ENCODE measurements at places on chromosomes 16 and 17. TPM values are rescaled to one million over a fixed set of nuclear protein-coding genes. Genes with fewer than 3 reads are reported as not detected.

FOXN1 gene
- not detected for polyA plus RNA-seq

NHERF2 gene
- polyA plus RNA-seq = 36.7 TPM

KCNH4 gene
- polyA plus RNA-seq = not detected

CENPX gene
- polyA plus RNA-seq = 28.6 TPM

DNA sequence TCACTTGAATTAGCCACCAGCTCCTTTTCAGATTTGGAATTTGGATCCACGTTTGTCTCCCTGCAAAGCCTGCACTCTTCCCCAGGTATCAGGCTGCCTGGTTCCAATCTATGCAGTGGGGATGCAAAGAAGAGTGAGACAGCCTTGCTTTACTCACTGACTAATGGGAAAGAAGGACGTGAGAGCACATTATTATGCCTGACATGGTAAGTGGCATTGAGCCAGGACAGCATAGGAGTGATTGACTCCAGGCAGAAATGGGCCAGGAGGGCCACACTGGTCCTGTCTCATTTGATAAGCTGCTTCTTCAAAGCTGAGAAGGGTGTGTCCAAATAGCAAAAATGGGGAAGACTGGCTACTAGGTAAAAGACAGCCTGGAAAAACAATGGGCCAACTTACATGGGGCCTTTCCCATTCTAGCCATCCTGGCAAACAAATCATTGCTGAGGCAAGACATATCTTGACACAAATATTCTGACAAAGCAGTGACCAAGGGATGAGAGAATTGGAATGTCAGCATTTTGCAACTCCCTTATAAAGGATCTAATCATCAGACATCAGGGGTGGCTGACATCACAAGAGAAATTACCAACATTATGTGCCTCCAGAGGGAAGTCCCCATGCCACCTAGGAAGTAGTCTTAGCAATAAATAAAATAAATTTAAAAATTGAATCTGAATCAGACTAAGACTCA lies 38.6 kb downstream of the CDH11 start:
- no peak for DNase-seq

- no peak for DNase-seq
Measured at GRCh38 chr17:76011951-76012350, 11.3 kb downstream of the CDK3 start.

SLC52A1 gene
- polyA plus RNA-seq = 0.08 TPM

DNA sequence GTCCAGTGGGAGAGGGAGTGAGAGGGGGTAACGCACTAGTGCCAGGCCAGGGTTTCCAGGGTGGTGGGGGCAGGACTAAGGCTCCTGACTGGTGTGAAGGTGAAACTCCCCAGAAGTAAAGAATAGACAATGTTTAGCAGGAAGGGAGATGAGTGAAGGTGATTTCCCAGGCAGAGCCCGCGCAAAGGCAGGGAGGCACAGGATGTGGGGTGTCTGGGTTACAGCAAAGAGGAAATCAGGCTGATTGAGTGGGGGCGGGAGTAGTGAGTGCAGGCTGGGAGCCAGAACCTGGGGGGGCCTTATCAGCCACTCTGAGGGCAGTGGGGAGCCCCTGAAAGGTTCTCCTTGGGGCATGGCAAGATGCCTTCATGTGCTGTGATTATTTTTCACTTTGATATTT lies 167.5 kb downstream of the UTP18 start:
- DNase-seq = no peak

ZSCAN10 gene
- polyA plus RNA-seq = 0.08 TPM

GRCh38 chr17:12180644-12181261 lies 160.1 kb downstream of the MAP2K4 start:
- DNase-seq = peak; percentile 45

MMD gene
- 14.0 TPM for polyA plus RNA-seq

DNA sequence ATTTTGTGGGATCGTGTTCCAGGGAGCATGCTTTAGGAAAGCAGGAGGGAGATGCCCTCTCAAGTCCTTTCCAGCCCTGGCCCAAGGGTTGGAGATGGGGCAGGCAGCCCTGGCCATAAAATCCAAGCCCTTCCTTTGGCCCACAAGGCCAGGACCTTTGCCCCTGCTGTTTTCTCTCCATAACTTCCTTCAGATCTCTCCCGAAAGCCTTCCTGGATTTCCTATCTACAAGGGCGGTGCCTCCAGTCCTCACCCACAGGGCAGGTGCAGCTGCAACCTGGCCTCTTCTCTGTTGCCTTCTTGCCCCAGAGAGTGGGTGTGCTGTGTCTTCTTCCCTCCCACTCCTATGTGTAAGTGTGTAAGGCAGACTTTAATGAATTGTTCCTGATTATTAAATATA lies 8.5 kb upstream of the PDP2 start:
- DNase-seq = no peak

GRCh38 chr16:88300463-88300835 lies 82.3 kb upstream of the ZNF469 start:
- no peak for DNase-seq

HS3ST3B1 gene
- polyA plus RNA-seq = 0.83 TPM

All from forelimb muscle (tissue), 1 donor.